Daoy (cell line): ENCODE measurements at places on chromosomes 13 and 19. TPM values are rescaled to one million over a fixed set of nuclear protein-coding genes. Genes with fewer than 3 reads are reported as not detected.
A peak's percentile ranks its signal among the peaks of the same experiment; 100 is the strongest.

Gene ADGRE1
- 11.5 and 15.8 TPM in 2 replicates for total RNA-seq

GRCh38 chr13:97125810-97126738 lies 96.1 kb upstream of the MBNL2 start:
- peak; percentile 46 for DNase-seq

Gene PODNL1
- not detected in 2 replicates for total RNA-seq

DNA sequence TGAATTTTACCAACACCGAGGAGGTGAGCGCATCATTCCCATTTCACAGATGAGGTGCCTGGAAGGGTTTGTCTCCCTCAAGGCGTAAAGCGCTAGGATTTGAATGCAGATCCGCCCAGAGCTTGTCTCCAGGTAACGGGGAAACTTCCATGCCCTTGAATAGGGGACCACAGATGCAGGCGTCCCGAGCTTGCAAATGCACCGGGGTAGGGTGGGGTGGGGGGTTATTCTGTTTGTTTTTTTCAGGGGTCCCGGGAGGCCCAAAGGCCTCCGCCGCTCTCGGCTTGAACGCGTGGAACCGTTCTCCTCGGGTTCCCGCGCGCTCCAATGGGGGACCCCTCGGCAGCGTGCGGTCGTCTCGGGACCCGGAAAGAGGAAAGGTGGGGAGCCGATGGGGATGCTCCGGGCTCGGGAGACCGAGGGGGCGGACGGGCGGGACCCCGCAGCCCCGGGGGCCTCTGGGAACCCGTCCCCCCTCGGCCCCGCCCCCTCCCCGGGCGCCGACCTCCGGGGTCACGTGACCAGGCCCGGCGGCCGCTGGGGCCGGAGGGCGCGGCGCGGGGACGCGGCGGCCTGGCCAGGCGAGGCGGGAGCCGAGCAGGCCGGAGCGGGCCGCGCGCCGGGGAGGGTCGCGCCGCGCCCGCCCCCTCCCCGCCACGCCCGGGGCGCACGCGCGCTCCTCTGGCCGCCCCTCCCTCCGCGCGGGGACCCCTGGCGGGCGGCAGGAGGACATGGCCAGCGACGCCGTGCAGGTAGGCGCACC lies at the start of gene PKN1:
Gene PKN1 (plus strand): TSS at position 516 of the 763 bp plus-strand sequence. CDS start 216 bp downstream, at position 732.
- DNase-seq, result peak; percentile 65

DNA sequence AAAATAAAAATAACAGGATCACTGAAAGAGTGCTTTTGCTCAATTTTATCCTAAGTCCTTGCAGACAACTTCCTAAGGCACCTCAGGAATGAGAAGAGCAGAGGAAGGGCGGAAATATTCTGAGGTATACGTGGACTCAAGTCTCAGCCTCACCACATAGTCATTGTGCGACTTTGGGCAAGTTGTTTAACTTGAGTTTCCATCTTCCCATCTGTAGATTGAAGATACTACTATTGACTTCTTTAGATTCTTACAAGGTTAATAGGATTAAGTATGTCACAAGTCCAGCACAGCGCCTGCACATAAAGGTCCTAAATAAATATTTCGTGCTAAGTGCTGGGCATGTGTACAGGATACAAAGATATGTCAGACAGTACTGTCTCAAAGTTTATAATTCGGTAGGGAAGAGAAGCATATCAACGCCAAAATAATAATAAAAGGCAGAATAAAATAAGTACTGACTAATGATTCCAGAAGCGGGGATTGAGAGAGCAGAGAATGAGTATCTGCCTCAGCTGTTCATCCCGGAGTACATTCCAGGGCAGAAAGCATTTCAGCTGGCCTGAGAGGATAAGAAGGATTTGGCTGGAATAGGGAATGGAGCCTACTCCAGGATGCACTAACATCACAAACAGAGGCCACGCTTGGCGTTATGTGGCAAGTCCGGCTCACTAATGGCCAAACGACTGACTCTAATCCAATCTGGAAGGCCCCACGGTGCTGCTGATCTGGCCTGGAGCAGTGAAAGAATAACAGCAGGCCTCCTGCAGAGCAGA lies 139.7 kb downstream of the FLT1 start:
- no peak for DNase-seq
